ENCODE measurements at places on chromosomes 6 and 20.

GRCh38 chr6:3415082-3415453 is 41.8 kb downstream of the SLC22A23 start:
- no peak for DNase-seq

- DNase-seq, result no peak
Observed at GRCh38 chr6:143408151-143408786, 42.2 kb downstream of the ADAT2 start.

- no peak for DNase-seq
Observed at GRCh38 chr6:90040931-90041330, 146.7 kb downstream of the GJA10 start.

DNA sequence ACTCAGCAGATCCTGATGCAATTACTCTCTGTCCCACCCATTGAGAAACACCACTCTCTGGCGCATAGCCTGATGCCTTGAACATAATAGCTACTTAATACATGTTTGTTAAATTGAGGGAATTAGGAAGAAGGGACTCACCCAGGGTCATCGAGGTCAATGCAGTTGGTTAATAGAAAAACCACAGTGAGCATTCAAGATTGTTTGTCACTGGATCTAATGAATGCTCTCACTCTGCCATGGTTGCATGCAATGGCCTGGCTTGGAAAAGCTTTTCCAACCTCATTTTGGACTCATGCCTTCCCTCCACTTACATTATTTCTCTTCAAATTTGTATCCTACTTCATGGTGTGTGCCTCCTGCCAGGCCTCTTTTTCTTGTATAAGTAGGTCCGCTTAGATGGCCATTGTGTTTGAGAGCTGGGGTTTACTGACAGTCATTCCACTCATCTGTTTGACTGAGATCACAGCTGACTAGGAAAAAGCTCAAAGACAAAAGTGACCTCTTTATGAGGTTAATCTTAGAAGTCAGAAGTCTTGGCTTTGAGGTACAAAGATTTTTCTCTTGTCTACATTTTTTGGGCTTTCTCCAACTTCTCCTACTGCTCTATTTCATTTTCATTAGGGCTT is 154.8 kb upstream of the RAB32 start:
- peak; percentile 85 for DNase-seq

GRCh38 chr6:15062516-15063252 is 183.2 kb upstream of the JARID2 start:
- no peak for DNase-seq

DNA sequence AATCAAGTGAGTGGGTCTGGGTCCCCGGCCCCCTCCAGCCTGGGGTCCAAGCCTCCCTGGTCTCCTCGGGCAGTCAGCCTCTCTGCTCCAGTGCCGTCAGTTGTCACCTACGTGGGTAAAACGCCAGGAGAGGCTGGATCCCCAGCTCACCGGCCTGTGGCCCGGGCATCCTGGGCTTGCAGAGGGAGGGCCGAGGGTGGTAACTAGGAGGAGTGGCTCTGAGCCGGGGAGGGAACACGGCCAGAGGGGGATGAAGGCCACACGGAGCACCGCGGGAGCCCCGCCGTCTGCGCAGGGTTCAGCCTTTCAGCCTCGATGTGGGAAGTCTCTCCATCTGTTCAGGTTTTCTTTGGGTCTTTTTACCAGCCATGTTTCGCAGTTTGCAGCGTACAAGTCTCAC is 29.5 kb upstream of the BHLHE23 start:
- DNase-seq, result no peak

DNA sequence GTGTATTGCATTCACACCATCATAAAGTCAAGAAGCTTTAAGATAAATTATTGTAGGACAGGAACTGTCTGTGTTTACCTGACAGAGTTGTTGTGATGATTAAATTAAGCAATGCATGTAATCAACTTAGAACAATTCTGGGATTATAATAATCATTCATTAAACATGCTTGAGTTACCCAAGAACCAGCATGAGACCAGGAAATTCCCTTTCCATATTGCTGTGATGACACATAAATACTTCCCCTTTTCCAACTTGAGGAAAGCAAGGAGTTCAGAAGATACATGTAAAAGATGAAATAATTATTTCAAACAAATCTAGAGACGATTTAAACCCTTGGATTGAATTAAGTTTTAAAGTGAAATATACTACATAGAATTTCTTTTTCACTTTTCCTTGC is 404.4 kb downstream of the GJA1 start:
- no peak for DNase-seq

DNA sequence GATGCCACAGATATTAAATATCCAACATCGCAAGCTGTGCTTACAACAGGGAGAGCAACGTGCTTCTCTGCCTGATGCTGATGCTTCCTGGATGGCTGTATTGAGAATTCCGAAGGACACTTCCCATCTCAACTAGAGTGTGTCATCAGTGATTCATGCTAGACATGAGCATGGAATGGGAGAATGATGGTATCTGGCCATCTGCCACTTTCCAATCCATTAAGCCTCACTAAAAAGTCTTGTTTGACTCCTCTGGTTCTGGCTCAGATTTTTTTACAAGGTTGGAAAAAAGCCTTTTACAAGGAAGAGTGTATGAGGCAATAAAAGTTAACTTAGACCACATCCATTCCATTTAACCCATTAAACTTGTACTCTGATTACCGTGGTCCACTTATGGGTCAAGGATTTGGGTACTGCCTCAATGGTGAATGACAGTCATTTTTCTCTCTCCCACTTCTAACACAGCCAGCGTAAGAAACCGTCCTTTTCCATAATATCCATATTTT is 265.3 kb downstream of the UST start:
- DNase-seq, result no peak

- no peak for DNase-seq
Observed at GRCh38 chr6:6705915-6706675, 117.6 kb downstream of the LY86 start.

GRCh38 chr6:10248378-10248843 is 166.5 kb downstream of the TFAP2A start:
- no peak for DNase-seq

GRCh38 chr6:118611334-118611733 is 40.1 kb downstream of the CEP85L start:
- no peak for DNase-seq

GRCh38 chr6:41936073-41936837 is 5.4 kb downstream of the CCND3 start:
- DNase-seq, result peak; percentile 78

GRCh38 chr6:3919130-3919628 is 70.0 kb downstream of the FAM50B start:
- no peak for DNase-seq

DNA sequence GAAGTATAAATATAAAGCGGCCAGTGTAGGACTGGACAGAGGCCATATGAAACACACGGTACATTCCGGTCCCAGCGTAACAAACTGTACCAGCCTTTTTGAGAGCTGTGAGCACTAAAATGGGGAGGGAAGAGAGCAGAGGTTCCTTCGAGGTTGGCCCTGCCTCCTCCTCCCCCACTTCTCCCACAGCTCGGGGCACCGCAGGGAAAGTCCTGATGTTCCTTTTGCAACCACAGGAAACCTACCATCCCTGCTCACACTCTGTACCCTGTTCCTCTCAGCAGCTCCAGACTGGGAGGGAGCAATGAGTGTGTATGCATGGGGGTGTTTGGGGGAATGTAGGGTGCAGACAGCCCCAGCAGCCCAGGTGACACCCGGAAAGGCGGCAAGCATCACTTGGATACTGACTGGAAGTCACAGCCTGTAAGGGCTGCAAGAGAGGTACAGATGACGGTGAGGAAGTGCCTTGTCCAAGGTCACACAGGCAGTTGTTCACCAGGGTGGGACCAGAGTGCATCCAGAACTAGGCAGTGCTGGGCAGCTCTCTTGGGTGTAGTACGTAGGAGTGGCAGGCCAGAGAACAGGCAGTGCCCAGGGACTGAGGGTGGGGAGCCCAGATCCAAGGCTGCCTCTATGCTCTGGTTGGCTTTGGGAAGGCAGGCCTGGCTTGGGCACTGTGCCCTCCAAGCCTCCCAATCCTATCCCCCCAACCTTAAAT is 11.0 kb upstream of the ARMC12 start:
- no peak for DNase-seq

GRCh38 chr6:44162876-44163625 is 4.4 kb downstream of the CAPN11 start:
- DNase-seq, result peak; percentile 50

DNA sequence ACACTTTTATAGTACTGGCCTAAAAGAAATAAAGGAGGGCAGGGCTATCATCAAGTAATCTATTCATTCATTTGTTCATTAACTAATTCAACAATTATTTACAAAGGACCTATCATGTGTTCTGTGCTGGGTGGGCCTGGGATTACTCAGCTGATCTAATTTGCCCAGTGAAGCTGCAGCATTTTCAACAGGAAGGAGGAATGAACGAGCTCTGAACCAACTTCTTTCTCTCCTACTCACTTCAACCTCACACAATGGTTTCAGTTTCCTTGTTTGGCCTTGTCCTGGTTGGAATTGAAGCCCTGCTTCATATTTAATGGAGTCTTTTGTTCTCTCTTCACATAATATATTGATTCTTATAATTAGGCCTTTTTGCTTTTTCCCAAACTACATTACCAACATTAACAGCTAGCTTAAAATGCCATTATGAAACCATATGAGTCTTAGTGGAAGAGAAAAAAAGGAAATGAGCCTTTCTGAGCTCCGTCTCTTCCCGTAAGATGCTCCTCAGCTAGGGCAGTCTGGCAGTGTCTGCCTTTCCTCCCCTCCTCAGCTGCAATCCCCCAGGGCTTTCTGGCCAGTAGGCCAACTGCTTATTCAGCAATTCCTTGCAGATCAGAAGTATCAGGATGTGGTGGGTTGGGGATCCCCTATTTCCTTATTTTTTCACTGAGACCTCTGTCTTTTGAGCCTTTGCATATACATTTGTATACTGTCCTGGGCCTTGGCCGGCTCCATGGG is 79.4 kb upstream of the NRN1 start:
- DNase-seq, result no peak

DNA sequence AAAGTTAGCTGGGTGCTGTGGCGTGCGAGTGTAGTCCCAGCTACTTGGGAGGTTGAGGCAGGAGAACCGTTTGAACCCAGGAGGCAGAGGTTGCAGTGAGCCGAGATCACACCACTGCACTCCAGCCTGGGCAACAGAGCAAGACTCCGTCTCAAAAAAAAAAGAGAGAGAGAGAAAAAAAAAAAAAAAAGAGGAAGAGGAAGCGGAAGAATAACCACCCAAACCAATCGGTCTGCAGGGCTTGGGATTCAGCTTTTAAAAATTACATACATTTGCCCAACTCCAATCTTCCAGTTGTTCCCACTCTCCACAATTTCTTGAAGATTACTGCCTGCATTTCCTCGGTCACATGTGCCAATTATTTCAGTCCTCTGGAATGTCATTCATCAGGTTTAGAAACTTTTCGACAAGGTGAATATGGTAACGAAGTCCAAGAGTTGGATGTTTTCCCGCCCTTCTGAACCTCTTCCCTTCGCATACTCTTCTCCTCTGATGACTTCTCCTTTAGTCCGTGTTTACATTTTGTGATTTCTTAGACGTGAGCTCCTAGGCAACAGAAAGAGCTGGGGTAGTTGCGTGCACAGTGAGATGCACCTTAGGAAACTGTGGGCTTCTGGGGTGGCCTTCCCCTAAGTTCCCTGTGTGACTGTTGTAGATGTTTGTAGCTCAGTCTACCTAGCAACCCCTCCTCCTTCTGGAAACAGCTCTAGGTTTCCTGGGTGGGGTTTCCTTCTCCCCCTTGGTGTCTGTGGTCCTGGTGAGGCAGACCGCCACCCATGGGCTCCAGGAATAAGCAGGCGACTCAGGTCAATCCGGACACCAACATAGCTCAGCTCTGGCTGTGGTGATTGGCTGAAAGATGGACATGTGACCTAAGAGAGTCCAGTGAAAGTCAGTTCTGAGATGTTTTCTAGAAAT is 63.0 kb upstream of the NCOA3 start:
- DNase-seq, result no peak

- DNase-seq, result no peak
Observed at GRCh38 chr6:31723245-31723979, at the start of gene MPIG6B. Gene MPIG6B, plus strand, starts transcription at chr6:31723373. Its CDS starts 11 bp downstream, at chr6:31723384.

- DNase-seq, result no peak
Observed at GRCh38 chr6:157534977-157535339, 154.0 kb downstream of the ZDHHC14 start.

- no peak for DNase-seq
Observed at GRCh38 chr6:108927927-108928326, 79.7 kb downstream of the ARMC2 start.

DNA sequence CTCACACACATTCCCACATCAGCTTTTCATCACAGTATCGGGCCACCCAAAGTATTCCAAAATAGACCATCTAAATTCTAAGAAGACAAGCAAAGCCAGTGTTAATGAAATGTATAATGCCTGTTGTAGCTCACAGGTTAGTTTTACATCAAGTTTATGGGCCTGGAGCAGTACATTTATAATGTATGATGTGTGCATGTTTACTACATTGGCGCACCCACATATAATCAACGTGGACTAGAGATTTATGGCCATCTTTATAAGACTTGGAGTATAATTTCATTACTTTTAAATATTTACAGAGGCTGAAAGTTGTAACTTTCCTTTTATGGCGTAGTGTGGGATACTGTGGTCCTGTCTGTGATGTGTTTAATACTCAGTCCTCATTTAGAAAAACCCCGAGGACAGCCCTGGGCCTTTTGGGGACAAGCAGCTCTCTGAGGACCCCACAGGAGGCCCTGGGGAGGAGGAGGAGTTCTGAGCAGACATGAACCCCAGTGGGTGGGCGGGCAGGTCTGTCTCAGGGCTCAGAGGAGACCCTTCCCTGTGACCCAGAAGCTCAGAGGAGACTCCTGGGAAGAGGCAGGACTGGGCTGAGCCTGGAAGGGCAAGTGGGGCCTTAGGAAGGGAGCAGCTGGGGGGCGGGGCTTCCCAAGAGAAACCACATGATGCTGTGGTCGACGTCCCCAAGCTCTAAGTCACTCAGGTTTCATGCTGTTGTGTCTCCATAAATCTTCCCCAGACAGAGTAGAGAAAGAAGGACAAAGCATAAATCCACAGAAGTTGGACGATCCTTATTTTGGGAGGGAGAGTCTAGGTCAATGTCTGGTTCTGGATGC is 232.1 kb downstream of the PREX1 start:
- no peak for DNase-seq

GRCh38 chr20:38471987-38472512 is 593 bp upstream of the RALGAPB start:
- no peak for DNase-seq

DNA sequence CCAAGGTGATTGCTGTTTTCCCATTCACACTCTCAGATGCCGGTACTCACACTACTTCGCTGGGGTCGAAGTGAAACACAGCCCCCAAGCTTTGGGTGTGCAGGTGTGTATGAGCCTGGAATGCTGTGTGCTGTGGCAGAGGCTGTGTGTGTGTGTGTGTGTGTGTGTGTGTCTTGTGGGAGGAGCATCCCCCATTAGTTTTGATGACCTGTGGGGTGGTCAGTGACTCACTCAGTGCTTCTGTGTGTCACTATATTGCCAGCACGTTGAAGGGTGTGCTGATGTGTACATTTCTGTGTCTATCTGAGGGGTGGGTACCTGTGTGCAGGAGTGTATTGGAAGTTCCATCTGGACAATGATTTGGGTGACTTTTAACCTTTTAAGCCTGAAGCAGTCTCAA is 5.0 kb upstream of the SLC12A5 start:
- DNase-seq, result no peak

DNA sequence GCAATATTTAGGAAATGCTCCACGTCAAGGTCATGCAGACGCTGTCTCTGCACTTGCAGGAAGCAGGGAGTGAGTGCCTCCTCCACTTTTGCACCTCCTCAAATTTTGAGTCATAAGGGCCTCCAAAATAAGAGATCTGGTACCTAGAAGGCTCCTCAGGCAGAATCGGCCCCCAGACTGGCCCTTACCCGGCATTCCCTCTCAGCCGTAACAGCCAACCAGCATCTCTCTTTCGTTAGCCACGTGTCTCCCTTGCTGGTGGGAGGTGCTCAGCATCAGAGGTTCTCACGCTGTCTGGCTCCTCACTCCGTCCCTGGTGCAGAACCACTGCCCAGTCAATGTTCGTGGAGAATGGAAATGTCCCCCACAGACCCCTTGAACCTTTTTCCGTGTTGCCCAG is 75.3 kb downstream of the ANKRD60 start:
- no peak for DNase-seq

Data from neural progenitor cell (in vitro differentiated cells).